ENCODE measurements at places on chromosomes 1 and 21.

GRCh38 chr1:188089461-188089860 is 1260.7 kb downstream of the PLA2G4A start:
- DNase-seq: no peak

DNA sequence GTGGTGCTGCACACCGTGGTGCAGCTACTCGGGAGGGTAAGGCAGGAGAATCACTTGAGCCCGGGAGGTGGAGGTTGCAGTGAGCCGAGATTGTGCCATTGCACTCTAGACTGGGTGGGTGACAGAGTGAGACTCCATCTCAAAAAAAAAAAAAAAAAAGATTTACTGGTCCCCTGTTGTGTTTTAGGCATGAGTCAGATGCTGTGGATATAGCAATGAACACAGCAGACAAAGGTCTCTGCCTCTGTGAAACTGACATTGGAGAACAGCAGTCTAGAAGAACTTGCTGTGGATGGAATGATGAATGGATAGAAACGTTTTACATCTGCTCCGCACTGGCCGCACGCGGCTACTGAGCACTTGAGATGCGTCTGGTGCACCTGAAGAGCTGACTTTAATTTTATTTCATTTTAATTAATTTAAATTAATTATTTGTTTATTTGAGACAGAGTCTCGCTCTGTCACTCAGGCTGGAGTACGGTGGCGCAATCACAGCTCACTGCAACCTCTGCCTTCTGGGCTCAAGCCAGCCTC is 24.5 kb upstream of the EPHA2 start:
- no peak for DNase-seq

DNA sequence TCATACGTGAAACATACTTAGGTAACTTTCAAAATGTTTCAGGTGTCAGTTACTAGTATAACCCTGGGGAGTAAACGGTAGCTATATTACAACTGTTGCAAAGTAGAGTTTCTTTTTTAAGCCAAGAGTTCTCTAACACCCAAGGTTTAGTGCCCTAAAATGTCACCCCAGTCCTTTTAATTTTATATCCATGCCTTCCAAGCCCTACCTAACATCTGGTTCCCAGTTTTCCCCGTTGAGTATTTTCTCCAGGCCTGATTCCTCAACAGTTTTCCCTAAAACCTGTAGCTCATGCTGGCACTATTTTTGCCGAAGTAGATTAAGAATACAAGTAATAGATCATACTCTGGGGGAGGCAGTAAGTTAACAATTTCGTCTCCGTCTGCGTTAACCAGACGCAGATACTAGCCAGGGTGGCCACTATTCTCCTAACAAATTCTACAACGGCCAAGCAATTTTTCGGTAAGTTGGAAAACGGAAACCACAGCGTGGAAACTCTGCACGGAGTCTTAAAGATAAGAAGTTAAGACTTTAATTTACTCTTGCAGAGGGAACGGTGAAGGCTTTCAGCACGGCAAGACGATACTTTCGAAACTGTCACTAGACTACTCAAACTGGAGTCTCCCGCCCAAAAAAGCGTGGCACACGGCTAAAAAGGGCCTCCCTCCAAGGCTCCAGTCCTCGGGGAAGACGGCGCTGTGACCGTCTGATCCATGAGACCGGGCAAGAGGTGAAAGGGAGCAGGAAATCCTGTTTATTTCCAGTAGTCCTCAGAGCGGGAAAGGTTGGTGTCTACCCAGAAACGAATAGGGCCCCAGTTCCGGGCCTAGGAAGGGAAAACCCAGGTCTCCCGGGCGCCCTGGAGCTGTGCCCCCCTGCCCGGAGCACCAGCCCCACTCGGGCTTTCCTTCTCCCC is 945 bp downstream of the SRSF4 start:
- DNase-seq: peak; percentile 42

GRCh38 chr1:8347635-8348034 is 29.7 kb downstream of the SLC45A1 start:
- peak; percentile 38 for DNase-seq

- no peak for DNase-seq
These were observed 406.6 kb upstream of the CAMK1G start for GRCh38 chr1:209176866-209177430.

DNA sequence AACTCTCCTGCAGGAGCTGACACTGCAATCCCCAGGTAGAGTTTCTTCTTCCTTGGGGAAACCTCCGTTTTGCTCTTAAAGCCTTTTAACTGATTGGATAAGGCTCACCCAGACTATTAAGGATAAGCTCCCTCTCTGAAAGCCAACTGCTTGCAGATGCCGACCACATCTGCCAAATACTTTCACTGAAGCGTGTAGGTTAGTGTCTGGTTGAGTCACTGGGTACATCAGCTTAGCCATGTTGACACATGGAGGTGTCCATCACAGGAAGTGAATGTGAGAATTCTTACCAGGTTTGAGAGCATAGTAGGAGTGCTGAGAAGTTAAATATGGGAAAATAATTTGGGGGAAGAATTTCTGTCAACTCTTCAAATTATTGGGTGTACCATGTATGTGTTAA is 202.0 kb downstream of the AJAP1 start:
- no peak for DNase-seq

GRCh38 chr1:8905582-8906191 is 27.2 kb upstream of the ENO1 start:
- no peak for DNase-seq

DNA sequence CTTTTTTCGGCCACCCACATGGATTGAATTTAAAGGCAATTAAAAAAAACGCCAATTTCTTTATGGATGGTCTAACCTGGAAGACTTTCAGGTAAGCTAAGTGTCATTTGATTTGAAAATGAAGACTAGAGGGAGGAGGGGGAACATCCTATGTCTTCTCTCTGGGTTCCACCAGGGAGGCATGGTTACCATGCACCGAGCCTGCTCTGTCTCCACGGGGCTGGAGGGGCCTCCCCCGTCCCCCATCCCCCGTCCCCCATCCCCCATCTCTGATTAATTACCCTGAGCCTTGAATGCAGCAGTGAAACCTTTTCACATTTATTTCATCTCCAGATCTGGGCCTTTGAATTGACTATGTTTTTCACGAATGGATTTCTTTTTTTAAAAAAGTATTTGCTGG is 135.1 kb downstream of the TLR5 start:
- DNase-seq: no peak

- no peak for DNase-seq
These were observed 56.7 kb downstream of the AKT3 start for GRCh38 chr1:243793298-243793697.

DNA sequence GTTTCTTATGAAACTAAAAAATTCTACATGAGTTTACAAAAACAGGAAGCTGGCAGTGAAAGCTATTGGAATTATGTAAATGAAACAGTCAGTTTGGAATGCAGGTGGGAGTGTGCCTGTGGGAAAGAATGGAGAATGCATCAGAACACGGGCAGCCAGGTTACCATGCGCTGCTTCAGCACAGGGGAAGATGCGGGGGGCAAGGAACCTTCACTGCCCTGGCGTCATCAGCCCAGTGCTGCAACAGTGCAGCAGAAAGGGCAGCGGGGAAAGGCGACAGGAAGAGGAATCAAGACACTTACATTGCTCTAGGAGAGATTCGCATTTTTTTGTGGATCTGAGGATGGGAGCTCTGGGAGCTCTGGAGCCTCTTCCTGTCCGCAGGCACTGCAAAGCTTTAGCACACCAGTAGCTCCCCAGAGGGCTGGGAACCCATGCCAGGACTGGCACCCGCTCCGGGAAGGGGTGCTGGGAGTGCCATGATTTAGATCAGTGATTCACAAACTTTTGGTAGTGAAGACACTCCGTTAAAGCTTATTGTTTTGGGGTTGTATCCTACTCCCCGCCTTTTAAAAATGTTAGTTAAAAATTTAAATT is 64.1 kb upstream of the WDR26 start:
- no peak for DNase-seq

DNA sequence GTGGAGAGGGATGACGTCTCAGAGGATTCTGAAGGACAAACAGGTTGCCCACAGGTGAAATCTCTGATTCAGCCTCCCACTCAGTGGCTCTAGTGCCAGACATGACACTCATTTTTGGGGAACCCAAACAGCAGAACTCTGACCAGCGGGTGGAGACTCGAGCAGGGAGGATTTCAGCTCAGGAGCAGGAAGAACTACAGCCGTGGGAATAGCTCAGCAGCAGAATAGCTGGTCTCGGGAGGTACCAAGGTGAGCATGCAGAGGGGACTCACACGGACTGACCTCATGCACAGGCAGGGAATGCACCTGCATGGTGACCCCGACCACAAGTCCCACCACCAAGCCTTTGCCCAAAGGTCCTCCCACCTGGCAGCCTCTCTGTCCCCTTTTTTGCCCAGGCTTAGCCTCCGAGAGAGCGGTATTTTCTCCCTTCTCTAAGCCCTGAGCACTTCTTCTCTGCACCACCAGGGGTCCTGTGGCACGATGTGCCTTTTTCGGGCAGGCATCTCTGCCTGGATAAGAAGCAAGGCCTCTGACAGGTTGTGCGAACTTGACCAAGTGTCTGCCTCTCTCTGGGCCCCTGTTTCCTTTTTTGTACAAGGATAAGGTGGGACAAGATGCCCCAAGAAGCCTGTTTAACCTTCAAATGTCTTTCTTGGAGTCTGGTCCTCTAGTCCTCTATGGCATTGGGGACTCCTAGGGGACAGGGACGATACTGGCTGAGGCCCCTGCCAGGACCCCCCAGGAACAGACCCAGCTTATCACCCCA is 8.8 kb upstream of the FGR start:
- peak; percentile 73 for DNase-seq

DNA sequence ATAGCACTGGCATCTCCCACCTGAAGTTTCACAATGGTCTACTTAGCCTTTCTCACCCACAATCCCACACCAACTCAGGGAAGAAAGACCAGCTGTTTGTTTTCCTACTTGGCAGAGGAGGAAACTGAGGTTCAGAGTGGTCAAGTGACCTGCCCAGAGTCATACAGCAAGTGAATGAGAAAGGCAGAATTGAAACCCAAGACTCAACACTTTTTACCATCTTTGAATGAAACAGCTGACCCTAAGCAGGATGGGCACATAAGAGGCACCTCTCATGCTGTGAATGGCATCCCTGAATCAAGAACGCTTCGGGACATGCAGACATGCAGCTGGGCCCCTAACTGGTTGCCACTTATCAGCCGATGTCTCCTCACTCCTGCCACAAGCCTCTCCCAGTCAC is 193.8 kb downstream of the HIVEP3 start:
- no peak for DNase-seq

GRCh38 chr1:197862221-197862620 is 40.2 kb upstream of the C1orf53 start:
- DNase-seq: no peak

DNA sequence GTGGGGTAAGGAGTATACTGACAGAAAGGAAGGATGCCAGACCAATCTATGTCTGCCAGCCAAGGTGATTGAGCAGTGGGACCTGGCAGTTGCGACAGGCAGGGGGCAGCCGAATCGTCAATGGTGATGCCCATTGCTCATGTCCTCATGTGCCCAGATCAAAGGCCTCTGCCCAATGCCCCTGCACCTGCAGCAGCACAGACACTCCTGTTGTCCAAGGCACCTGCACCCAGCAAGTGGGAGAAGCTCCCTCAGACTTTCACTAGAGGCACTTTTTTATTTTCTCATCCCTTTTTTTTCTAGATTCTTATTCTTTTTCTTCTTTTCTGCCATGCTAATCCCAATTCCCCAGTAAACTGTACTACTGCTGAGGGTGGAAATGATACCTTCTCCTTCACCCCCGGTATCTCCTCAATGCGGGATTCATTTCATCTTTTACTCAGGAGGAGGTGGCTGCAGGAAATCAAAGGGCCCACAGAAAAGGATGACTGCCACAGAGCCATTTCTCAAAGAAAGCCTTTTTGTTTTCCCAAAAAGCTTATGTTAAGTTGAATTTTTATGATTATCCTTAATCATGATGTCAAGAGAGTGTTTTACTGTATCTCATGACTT is 332.0 kb downstream of the PAPPA2 start:
- no peak for DNase-seq

Data from NB4 (cell line).